ENCODE measurements at places on chromosomes 7 and 10.

- H3K4me1 ChIP-seq: peaks cover 18% of the 10 kb centered on the region
- peak overlapping the region; percentile 77 for H3K27ac ChIP-seq
- peak; percentile 42 for DNase-seq
- H3K27me3 ChIP-seq: no peaks in the 10 kb centered on the region
- H3K36me3 ChIP-seq: no peaks in the 10 kb centered on the region
- no peak overlapping the region for H3K4me3 ChIP-seq
These were observed 10.4 kb downstream of the TNS3 start for GRCh38 chr7:47571331-47572093.

GRCh38 chr10:107013258-107014006, 151.1 kb downstream of the SORCS1 start:
- no peaks in the 10 kb centered on the region for H3K27me3 ChIP-seq
- no peak overlapping the region for H3K27ac ChIP-seq
- no peak for DNase-seq
- no peaks in the 10 kb centered on the region for H3K4me1 ChIP-seq
- H3K36me3 ChIP-seq: no peaks in the 10 kb centered on the region

DNA sequence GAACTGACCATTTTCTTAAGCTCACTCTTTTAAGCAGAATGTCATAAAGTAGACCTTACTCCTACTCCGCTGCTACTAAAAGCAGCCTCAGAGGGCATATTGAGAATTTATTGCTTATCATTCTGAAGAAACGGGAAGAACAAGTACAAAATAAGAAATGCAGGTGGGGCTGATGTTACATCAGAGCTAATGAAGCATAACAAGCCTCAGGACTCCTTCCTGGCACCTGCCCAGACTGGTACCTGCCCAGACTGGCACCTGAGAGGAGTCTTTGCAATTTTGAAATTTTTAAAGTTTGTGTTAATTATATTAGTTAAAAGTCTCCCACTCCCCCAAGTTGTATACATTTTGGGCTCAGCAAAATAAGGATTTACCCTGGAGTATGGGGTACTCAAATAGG, 162.4 kb downstream of the SEMA3E start:
- H3K36me3 ChIP-seq: no peaks in the 10 kb centered on the region
- no peaks in the 10 kb centered on the region for H3K27me3 ChIP-seq
- no peak for DNase-seq

- H3K4me3 ChIP-seq: no peak overlapping the region
- H3K4me1 ChIP-seq: no peaks in the 10 kb centered on the region
- H3K36me3 ChIP-seq: no peaks in the 10 kb centered on the region
- no peaks in the 10 kb centered on the region for H3K27me3 ChIP-seq
These were observed 73.5 kb downstream of the KMT2C start for GRCh38 chr7:152362128-152362926.

DNA sequence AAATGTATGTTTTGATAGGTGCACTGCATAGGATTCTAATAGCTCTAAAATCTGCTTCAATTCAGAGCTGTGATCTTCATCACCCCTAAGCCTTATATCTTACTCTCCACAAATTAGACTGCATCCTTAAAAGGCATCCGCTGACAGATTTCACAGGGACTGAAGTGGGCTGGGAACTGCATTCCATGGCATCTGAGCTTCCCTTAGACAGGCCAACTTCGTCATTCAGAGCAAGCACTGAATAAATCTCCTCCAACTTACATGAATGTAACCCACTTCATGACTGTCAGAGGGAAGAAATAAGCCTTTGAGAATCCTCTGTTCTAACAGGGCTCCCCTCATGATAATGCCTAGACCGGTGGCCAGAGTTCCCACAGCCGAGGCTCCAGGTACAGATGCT, 71.3 kb downstream of the SFMBT2 start:
- no peaks in the 10 kb centered on the region for H3K27me3 ChIP-seq
- no peaks in the 10 kb centered on the region for H3K36me3 ChIP-seq
- H3K27ac ChIP-seq: no peak overlapping the region
- no peaks in the 10 kb centered on the region for H3K4me1 ChIP-seq
- H3K4me3 ChIP-seq: no peak overlapping the region

DNA sequence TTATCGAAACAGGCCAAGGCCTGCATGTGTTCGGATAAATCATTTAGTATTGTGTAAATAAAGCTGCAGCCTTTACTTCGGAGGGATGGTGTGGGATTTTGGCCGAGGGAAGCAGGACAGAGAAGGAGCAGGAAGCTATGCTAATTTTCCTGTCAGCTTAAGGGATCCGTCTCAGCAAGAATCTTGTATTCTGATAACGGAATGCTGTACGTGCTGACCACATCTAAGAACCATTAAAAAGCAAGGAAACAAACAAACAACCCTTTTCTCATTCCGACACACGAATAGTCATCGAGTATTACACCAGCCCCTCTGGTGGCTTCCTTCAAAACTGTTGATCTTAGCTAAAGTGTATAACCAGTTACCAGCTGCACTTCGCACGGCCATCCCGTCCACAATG, 133.2 kb upstream of the TCF7L2 start:
- no peaks in the 10 kb centered on the region for H3K36me3 ChIP-seq
- no peaks in the 10 kb centered on the region for H3K27me3 ChIP-seq
- no peak for DNase-seq
- H3K4me3 ChIP-seq: no peak overlapping the region

DNA sequence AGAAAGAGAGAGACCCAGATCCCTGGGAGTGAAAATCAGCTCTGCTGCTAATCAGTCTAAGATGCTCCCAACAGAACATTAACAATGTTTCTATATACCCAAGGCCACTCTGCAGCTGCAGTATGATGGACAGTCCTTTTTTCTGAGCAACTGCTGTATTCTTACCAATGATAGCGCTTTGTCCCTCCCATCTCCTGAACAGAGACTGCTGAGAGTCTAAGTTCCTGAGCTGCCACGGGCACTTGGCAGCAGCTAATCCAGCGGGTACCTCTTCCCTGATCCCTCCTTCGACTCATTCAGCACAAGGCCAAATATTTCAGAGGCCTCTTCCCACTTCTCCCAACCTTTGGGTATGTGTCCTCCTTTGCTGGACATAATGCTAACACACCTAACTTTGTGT, 7.7 kb downstream of the CPVL start:
- no peaks in the 10 kb centered on the region for H3K27me3 ChIP-seq
- H3K27ac ChIP-seq: no peak overlapping the region
- H3K4me1 ChIP-seq: no peaks in the 10 kb centered on the region

DNA sequence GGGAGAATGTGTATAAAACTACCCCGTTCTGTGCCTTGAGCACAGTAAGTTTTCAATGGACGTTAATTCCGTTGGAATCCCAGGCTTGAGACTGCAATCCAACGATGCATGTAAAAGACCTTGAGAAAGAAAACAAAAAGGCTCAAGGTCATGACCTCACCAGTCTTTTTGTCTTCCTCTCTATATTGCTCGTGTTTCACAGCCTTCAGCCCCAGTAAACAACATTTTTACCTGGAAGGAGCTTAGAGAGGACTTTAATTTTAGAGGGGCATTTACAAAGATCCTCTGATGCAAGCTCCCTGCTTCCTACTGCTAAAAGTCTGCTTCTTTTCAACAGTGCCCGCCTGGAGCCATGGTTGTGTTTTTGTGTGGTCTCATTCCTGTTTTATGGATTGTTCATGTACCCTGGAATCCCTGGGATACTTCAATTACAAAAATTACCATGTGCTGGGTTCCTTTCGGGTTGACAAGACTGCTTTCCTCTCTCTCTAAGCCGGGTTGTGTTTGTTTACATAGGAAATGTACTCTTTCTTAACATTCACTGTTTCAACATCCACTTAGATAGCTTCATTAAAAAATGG, 320.1 kb upstream of the NFE2L3 start:
- peak overlapping the region; percentile 16 for H3K27ac ChIP-seq
- H3K4me3 ChIP-seq: no peak overlapping the region
- DNase-seq: no peak
- no peaks in the 10 kb centered on the region for H3K4me1 ChIP-seq

DNA sequence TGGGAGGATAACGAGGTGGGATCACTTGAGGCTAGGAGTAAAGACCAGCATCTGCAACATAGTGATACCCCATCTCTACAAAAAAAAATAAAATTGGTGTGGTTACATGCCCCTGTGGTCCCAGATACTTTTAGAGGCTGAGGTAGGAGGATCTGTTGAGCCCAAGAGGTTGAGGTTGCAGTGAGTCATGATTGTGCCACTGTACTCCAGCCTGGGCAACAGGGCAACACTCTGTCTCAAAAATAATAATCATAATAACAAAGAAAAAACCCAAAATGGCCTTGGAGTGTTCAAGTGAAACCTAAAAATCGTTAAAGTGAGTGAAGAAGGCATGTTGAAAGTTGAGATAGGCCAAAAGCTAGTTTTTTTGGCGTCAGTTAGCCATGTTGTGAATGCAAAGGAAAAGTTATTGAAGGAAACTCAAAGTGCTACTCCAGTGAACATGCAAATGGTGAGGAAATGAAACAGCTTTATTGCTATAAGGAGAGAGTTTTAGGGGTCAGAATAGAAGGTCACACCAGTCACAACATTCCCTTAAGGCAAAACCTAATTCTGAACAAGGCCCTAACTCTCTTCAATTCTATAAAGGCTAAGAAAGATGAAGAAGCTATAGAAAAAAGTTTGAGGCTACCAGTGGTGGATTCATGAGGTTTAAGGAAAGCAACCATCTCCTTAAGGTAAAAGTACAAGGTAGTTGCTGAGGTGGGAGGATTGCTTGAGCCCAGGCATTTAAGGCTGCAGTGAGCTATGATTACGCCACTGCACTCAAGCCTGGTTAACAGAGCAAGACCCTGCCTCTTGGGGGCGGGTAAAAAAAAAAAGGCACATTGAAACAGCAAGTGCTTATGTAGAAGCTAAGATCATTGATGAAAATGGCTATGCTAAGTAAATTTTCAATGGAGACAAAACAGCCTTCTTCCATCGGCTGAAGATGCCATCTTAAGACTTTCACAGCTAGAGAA, 45.4 kb upstream of the STOX1 start:
- H3K36me3 ChIP-seq: no peaks in the 10 kb centered on the region
- H3K27me3 ChIP-seq: no peaks in the 10 kb centered on the region
- H3K4me3 ChIP-seq: no peak overlapping the region

DNA sequence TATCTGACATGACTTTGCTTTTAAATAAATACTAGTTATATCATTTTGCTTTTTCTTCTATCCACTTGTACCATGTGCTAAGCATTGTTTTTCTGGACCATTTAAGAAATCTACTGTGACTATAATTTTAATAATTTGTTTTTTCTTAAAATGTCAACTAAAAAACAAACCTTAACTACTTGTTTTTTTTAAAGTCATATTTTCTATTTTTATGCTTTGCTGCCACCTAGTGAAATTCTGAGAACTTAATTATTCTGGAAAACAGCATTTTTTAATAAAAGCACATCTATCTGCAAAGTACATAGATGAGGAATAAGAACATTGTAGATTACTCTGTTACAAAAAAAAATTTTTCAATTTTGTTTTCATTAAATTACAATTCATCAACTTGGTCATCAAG, 47.4 kb downstream of the ORC5 start:
- H3K4me1 ChIP-seq: no peaks in the 10 kb centered on the region
- no peak overlapping the region for H3K4me3 ChIP-seq
- no peak for DNase-seq
- no peaks in the 10 kb centered on the region for H3K27me3 ChIP-seq
- no peaks in the 10 kb centered on the region for H3K36me3 ChIP-seq

GRCh38 chr7:74284781-74285259, 4.4 kb upstream of the CLIP2 start:
- no peak overlapping the region for H3K27ac ChIP-seq
- no peaks in the 10 kb centered on the region for H3K36me3 ChIP-seq
- no peak for DNase-seq
- H3K27me3 ChIP-seq: no peaks in the 10 kb centered on the region
- H3K4me3 ChIP-seq: no peak overlapping the region

All from breast epithelium (tissue), 4 donors.